SHP77 treated with DMSO at 0.1 percent for 48 hours (cell line): ENCODE measurements at places on chromosomes 4 and X.

- peak; percentile 8 for DNase-seq
These were observed 610.2 kb downstream of the UBE2NL start for GRCh38 chrX:144494074-144494473.

DNA sequence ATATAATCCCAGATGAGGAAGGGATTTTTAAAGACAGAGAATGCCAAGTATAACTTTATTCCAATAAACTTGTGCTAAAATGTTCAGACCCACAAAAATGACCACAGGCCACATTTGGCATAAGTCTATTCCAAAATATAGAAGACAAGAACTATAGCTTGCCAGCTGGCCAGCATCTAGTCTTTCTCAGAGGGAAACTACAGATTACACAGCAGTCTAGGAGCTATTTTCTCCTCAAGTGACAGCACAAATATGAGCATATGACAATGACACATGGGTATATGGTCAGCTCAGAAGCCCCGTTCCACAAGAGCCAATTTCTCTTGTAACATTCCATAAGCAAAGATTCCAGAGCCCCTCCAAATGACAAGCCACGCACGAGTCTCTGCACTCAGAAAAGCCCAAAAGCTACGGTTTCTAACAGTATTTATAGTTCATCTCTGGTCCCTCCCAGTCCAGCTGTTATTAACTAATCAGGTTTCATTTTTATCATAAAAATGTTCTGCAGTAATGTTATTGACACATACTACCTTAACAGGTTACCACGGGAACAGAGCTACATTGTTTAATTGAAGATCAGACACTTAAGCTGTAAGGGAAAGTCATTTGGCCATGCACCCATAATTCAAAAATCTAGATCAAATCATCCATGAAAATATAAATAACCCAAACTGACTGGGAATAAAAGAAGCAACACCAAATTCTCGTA, 70.3 kb downstream of the RAB28 start:
- DNase-seq = no peak

DNA sequence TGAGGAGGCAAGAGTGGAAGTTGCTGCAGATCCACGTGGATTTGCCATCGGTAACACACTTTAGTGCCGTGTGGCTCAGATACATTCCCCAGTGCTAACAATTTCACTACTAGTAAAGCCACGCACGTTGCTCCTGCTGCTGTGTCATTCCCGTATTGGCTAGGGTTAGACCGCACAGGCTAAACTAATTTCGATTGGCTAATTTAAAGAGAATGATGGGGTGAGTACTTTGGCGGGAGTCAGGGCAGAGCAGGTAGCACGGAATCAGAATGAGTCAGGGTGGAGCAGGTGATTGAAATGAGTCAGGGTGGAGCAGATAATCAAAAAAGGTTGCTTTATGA, 1337.5 kb downstream of the FSTL5 start:
- DNase-seq = no peak

GRCh38 chr4:105135785-105136184, 10.9 kb upstream of the TET2 start:
- no peak for DNase-seq

- DNase-seq = no peak
These were observed 269.3 kb downstream of the DHX15 start for GRCh38 chr4:24315056-24315455.

DNA sequence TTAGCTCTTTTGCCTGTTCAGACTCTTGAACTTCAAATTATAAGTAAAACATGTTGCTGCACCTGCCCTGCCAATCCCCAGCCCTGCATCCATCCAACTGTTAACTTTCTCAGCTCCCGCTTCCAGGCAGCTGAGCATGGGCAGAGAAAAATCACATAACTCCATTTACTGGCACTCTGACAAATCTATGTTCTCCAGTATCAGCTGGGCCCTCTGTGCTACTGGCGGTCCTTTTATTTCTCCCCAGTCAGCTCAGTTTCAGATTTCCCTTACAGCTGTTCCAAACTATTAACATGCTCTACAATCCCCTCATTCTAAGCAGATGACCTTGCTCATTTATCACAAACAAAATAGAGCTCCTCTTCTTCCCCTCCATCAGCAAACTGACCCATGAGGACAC, 240.4 kb upstream of the TET2 start:
- DNase-seq = no peak

DNA sequence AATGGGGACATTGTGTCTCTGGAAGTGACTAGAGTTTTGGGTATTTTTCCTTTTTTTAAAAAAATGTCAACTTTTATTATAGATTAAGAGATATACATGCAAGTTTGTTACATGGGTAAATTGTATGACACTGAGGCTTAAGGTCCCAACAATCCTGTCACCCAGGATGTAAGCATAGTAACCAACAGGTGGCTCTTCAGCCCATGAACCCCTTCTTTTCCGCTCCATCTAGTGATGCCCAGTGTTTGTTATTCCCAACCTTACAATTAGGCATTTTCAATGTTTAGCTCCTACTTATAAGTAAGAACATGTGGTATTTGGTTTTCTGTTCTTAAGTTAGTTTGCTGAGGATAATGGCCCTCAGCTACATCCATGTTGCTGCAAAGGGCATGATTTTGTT, 102.7 kb downstream of the GRID2 start:
- no peak for DNase-seq

- no peak for DNase-seq
These were observed 17.4 kb upstream of the TMPRSS11F start for GRCh38 chr4:68147079-68147478.

- DNase-seq = no peak
These were observed 200.0 kb upstream of the MAD2L1 start for GRCh38 chr4:120266602-120267001.

- no peak for DNase-seq
These were observed 27.2 kb downstream of the MAB21L2 start for GRCh38 chr4:150609131-150609530.

DNA sequence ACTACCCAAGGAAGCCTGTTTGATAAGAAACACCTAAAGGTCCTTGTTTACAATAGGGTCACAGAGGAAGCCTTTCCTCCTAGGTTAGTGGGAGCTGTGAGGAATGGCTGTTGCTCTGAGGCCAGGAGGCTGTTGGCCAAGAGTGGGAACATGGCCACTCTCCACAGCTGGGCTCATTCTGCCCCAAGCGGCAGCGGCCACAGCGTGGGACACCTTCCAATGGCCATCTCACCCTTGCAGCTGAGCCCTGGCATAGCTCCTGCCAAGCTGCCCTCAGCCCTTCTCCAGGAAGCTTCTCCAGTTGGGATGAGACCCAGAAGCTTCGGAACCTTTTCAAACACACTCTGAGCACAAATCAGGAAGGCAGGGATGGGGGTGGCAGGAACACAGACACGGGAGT, 111.8 kb upstream of the MAP3K15 start:
- no peak for DNase-seq

DNA sequence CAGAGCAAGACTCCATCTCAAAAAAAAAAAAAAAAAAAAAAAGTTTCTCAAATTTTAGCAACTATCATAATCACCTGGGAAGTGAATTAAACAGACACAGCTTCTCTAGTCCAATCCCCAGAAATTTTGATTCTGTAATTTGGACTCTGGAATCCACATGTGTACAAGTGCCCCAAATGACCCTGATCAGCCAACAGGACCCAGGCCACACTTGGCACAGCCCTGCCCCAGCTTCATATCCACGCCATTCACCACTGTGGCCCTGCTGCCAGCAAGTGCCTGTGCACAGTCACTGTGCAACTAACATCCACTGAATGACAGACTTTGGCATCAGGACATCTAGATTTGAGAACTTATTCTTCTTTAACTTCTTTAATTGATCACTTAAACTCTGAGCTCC, 14.1 kb upstream of the CXCL13 start:
- DNase-seq = no peak

DNA sequence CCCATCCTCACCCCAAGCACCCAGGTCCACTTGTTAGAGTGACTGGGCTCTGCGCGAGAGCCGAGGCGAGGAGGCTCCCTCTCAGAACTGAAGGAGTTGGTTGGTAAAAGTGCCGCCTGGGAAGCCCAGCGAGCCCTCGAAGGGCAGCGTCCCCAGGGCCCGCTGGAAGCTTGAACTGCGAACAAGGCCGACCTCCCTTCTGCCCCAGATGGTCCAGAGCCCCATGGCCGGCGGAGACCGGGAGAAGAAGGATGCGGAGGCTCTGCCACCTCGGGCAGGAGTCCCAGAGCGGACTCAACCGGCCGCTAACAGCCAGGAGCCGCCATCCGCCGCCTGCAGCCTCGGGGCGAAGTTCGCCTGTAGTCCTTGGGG, 116.3 kb upstream of the TEX13C start:
- DNase-seq = no peak

- DNase-seq = no peak
These were observed 185.7 kb upstream of the TBL1X start for GRCh38 chrX:9279234-9279544.

DNA sequence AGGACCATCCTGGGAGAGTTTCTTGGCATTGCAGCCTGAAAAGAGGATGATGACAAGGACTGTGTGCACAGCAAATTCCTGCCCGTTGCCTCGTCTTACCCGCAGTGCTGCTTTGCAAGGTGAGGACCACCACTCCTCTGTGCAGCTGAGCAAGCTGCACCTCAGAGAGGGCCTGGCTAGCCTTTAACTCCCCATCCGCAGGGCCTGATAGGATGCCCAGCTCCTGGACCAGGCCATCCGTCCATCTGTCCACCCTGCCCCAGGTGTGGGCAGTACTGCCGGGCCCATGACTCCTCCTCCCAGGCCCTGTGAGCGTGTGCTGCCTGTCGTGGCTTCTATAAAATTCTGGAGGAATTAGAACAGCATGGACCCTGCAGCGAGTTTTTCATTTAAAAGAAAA, 43.9 kb upstream of the PPP2R2C start:
- DNase-seq = no peak

GRCh38 chrX:154436983-154437752, at the start of gene GDI1:
TSS of gene GDI1 (plus strand) at chrX:154437154. CDS start at chrX:154437255, 101 bp downstream.
- DNase-seq = no peak

DNA sequence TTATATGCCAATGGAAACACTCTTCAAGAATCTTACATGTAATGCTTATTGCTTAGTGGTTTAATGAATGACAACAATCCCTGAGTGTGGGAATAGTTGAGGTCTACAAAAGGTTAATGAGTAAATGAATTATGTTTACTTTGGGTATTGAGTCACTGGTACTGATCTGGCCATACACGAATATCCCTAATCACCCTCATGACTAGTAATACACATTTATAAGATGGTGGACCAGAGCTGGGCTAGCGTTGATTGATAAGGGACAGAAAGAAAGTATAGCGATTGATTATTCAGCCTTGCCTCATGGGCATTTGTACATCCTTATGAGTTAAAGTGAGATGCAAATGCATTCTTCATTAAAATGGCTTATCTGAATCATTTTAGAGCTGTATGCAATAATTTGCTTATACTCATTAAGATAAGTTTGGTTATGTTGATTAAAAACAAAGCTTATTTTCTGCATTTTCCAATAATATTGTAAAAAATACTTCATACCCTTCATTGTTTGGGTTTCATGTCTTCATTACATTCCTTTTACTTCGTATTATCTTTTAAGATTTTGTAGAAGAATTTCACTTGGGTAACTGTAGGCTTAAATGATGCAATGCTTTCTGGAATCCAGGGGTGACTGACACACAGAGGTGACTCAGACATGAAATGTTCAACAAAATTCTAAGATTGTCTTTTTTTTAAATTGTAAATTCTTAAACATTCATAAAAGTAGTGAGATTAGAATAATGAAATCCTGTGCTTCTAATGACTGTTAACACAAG, 47.4 kb downstream of the FGF2 start:
- no peak for DNase-seq

GRCh38 chr4:9924750-9925149, 96.5 kb downstream of the SLC2A9 start:
- DNase-seq = no peak

GRCh38 chr4:165541851-165542459, 163.1 kb downstream of the CPE start:
- no peak for DNase-seq

- DNase-seq = no peak
These were observed 110.3 kb upstream of the PDHA2 start for GRCh38 chr4:95729596-95729995.

GRCh38 chr4:123412700-123413512, 16.3 kb downstream of the SPRY1 start:
- peak; percentile 36 for DNase-seq

DNA sequence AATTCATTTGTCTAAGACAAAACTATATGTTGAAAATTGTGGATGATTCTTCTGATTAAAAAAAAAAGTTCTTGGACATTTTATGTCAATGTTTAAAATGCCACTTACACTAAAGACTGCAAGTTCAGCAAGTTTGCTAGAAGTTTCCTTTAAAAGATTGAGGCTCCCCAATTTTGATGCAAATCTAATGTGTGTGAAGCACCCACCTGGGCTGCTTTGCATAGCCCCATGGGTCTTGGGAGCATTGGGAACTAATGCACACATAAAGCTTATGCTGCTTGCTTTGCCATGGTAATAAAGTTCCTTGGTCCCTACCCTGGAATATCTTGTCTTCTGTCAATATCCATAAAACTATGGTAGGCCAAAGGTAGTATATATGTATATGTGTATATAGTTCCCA, 725.9 kb upstream of the GRID2 start:
- DNase-seq = no peak

DNA sequence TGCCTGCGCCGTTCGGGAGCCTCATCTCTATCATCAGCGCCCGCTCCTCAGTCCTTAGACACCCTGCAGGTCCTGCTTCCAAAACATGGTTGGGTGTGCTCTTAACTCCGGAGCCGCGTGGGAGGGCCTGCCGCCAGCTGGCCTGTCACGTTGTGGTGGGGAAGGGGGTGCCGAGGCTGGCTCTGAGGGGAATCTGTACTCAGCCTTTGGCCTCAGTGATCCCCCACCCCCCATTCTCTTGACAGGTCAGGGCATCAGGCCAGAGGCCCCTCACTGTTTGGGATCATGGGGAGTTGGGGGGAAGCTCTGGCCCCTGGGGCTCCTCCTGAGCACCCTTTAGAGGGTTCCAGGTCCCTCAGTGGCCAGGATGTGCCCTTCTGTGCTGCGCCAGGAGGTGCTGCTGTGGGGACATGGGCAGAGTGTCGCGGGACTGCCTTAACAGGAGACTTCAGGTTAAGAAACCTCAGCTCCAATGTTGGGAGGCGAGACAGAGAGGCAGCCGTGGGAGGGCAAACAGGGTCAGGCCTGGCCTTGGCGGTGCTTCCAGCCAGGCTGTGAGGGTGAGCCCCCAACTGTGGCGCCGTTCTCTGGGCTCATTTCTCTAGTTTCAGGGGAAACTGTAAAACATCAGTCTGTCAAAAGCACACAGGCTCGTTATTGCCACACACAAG, 33.5 kb downstream of the TRMT44 start:
- no peak for DNase-seq

DNA sequence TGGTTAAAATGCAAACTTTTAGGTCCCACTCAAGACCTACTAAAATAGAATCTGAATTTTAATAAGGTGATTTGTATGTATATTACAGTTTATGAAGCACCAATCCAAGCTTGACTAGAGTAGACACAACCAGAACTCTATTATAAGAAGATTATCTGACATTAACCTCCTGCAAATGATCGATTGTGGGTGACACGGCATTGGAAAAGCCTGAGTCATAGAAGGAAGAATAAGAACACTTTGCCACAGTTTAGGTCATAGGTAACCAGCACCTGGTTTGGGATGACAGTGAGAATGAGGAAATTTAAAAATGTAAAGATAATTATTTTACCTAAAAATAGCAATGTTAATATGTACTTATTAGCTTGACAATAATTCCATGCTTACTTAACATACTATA, 15.2 kb downstream of the PDGFC start:
- DNase-seq = no peak

GRCh38 chr4:183195534-183195933, 96.5 kb downstream of the WWC2 start:
- no peak for DNase-seq

- DNase-seq = no peak
These were observed 217.8 kb downstream of the SHOX start for GRCh38 chrX:848386-848785.

- no peak for DNase-seq
These were observed 174.4 kb downstream of the REPS2 start for GRCh38 chrX:17120816-17121215.
